ENCODE measurements at places on chromosomes 3 and 15.

DNA sequence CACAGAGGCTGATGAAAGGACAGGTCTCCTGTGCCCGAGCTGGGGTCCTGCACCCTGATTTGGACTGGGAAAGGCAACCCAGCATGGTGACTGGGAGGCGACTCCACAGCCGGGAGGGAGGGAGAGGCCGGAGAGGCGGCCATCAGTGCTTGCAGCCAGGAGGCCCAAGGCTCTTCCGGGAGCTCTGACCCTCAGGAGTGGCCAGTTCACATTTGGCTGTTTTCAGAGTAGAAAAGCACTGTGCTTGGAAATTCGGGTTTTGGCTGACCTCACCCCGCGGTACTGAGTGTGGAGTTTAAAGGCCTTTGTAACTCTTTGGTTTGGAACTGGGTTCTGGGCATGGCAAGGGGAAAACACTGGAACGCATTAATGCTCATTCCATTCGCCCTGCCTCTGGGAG is 31.9 kb downstream of the SMAD6 start:
- no peak for DNase-seq

DNA sequence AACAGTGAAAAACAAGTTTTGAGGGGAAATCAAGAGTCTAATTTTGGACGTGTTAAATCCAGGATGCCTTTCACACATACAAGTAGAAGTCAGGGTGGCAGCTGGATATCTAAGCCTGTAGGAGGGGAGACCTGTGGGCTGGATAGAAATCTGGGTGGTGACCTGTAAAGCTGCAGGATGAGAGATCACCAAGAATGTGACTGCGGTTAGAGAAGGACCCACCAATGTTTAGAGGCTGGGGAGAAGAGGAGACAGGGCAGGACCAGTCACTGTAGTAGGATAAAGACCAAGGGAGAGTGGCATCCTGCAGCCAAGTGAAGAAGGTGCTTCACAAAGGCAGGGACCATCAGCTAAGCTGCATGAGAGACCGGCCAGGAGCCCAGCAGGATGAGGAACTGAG is 36.2 kb downstream of the MRAS start:
- no peak for DNase-seq

DNA sequence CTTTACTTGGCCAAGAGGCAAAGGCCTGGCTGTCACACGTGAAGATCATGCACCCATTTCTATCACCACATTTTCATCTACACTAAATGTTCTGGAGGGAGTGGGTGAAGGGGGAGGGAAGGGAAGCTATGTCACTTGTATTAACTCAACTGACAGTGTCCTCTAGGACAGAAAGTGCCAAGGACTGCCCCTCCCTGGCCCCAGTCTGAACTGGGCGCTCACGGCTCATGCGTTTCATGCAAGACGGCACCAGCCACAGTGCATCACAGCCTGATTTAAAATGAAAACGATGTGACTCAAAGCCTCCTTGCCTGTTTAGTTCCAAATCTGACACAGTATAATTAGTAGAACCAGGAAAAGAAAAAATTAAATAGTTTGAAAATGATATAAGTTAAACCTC is 20.8 kb upstream of the RAD18 start:
- no peak for DNase-seq

GRCh38 chr15:82043130-82043673 is 2.6 kb downstream of the MEX3B start:
- no peak for DNase-seq

- DNase-seq, result no peak
Measured at GRCh38 chr3:130728037-130728436, 18.6 kb downstream of the PIK3R4 start.

- DNase-seq, result no peak
Measured at GRCh38 chr3:39284457-39284881, 4.6 kb upstream of the CX3CR1 start.

DNA sequence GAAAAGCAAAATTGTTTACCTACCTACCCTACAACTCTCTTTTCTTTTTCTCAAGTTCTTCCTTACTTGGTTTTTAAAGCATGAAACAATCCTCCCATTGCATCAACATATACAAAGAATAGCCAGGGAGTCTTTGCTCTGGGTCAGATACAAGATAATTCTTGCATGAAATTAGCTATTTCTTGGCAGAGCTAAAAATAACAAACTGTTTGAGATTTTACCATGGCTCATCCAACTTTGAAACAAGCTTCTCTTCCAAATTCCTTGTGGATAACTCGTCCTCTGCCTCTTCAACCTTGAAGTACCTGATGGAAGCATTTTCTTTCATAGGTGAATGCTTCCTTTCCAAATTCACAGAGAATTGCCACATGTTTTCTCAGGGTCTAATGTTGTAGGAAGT is 9.2 kb upstream of the CBLB start:
- DNase-seq, result no peak

GRCh38 chr3:87997298-87997697 is 61.5 kb downstream of the CGGBP1 start:
- DNase-seq, result no peak

DNA sequence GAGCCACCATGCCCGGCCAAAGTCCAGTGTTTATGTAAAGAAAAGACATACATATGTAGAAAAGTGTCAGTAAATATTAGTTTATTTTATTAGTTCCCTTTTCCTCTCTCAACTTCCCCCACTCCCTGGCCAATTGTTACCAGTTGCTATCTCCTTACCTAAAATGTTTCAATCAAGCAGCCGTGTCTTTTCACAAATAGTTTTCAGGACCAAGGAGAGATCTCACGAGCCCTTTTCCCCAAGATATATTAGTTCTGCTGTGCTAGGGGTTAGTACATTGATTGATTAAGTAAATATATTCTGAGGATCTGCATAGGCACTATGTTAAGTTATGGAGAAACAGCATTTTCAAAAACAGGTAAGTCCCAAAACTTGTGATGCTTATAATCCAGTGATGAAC is 87.4 kb downstream of the ZIC4 start:
- DNase-seq, result no peak

DNA sequence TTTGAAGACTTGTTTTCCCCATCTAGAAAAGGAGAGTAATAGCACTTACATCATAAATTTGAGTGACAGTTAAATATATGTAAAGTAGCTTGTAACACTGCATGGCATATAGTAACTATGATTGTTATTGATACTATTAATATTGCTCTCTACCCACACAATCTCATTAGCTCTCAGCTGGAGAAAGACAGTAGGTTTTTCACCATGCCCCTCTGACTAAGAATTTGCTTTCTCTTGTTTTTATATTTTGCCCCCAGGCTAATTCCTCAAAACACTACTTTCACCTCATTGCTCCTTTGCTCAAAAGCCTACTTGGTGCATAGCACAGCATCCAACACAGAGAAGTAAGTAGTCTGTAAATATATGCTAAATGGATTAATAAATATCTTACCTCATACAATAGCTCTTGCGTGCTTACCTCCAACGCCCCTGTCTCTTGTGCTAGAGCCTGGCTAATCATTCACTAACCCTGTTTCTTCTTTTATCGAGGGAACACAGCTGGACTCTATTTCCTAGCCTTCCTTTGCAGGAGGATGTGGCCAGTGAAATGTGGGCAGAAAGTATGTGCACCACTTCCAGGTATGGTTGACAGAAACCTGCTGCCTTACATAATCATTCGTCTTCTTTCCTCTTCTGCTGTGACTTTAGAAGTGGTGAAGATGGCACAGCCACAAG is 190.0 kb downstream of the PLCH1 start:
- no peak for DNase-seq

All from RWPE1 (cell line).